ENCODE measurements at places on chromosomes 7 and 10. TPM values are rescaled to one million over a fixed set of nuclear protein-coding genes. Genes with fewer than 3 reads are reported as not detected.

GRCh38 chr10:21083861-21084260 lies 186.8 kb upstream of the NEBL start:
- H3K4me3 ChIP-seq: no peak overlapping the region
- no peaks in the 10 kb centered on the region for H3K36me3 ChIP-seq
- no peak overlapping the region for H3K27ac ChIP-seq
- H3K4me1 ChIP-seq: peaks cover 5% of the 10 kb centered on the region
- DNase-seq: no peak

DNA sequence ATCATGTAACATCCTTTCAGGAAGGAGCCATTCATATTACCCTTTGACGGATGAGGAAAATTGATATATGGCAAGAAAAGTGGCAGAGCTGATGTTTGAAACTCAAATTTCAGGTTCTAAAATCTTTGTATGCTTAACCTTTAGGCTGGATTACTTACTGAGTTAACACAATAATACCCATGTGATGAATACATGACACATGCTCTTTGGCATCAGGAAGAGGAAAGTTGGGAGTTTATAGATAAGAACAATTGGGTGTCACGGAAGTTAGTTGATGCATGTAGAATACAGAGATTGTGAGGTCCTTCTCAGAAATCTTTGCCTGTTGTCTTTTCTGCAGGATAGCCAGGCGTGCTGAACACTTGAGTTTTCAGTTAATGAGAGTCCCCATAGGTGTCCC lies 572.1 kb upstream of the POM121L12 start:
- H3K27ac ChIP-seq: no peak overlapping the region
- no peak overlapping the region for H3K4me3 ChIP-seq
- no peaks in the 10 kb centered on the region for H3K4me1 ChIP-seq
- H3K36me3 ChIP-seq: no peaks in the 10 kb centered on the region
- no peaks in the 10 kb centered on the region for H3K27me3 ChIP-seq

GRCh38 chr7:22939842-22940241 lies 74.1 kb downstream of the HYCC1 start:
- no peaks in the 10 kb centered on the region for H3K4me1 ChIP-seq
- H3K4me3 ChIP-seq: no peak overlapping the region
- H3K27me3 ChIP-seq: no peaks in the 10 kb centered on the region
- DNase-seq: no peak
- no peak overlapping the region for H3K27ac ChIP-seq

GRCh38 chr7:84336303-84336702 lies 141.7 kb upstream of the SEMA3A start:
- H3K4me3 ChIP-seq: no peak overlapping the region
- no peaks in the 10 kb centered on the region for H3K4me1 ChIP-seq
- no peak overlapping the region for H3K27ac ChIP-seq

GRCh38 chr10:128064970-128065580 lies 61.1 kb downstream of the MKI67 start:
- no peaks in the 10 kb centered on the region for H3K27me3 ChIP-seq
- H3K4me1 ChIP-seq: no peaks in the 10 kb centered on the region
- H3K4me3 ChIP-seq: no peak overlapping the region
- peaks cover 6% of the 10 kb centered on the region for H3K36me3 ChIP-seq

The LIPJ gene
- not detected for total RNA-seq

The ACTL6B gene
- total RNA-seq: not detected

The NRG3 gene
- 35.3 TPM for total RNA-seq

The TRIM56 gene
- 62.6 TPM for total RNA-seq

DNA sequence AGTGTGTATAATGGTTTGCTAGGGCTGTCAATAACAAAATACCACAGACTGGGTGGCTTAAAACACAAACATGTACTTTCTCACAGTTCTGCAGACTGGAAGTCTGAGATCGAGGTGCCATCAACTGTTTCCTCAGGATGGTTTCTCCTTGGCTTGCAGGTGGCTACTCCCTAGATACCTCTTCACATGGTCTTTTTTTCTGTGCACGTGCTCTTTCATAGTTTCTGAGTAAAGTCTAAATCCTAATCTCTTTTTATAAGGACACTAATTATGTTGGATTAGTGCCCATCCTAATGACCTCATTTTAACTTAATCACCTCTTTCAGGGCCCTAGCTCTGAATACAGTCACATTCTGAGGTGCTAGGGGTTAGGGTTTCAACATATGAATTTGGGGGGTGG lies 65.9 kb downstream of the AMPH start:
- H3K27me3 ChIP-seq: peaks cover 57% of the 10 kb centered on the region
- no peak for DNase-seq
- no peaks in the 10 kb centered on the region for H3K4me1 ChIP-seq
- no peak overlapping the region for H3K4me3 ChIP-seq
- no peaks in the 10 kb centered on the region for H3K36me3 ChIP-seq

DNA sequence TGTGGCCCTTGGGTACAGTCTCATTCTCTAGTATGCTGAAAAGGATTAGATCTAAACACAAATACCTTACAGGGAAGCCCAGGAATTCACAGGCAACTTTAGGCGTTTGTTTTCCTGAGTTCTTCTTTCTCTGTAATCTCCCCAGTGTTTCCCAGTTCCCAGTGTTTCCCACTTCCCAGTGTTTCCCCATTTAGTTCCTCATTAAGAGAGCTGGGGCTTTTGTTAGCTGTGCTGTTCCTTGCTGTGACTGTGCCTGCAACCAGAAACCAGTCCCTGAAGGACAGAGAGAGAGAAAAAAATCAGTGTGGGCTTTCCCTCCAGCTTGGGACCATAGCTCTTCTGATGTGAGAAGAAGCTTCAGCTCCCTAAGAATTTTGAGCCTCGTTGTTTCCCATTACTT lies 802.9 kb upstream of the COBL start:
- DNase-seq: no peak
- H3K27me3 ChIP-seq: no peaks in the 10 kb centered on the region
- no peaks in the 10 kb centered on the region for H3K36me3 ChIP-seq
- no peaks in the 10 kb centered on the region for H3K4me1 ChIP-seq
- no peak overlapping the region for H3K27ac ChIP-seq

The CXCL12 gene
- total RNA-seq: not detected

DNA sequence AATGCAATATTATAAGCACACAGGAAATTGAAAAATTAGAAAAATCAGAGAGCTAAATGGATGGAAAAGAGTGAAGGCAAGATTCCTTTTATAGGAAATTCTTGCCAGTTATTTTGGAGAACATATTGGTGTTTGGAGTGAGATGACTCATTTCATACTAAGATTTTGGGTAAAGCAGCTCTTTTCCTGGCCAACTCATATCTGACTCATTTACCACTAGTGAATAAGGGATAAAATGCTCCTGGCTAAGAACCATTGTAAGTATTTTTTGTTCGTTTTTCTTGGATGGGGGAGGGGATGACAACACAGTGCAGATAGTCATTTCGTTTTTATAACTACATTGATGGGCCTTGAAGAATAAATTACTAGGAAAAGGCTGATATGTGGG lies 139.3 kb downstream of the TWIST1 start:
- H3K27me3 ChIP-seq: no peaks in the 10 kb centered on the region
- no peak for DNase-seq
- no peak overlapping the region for H3K27ac ChIP-seq
- no peak overlapping the region for H3K4me3 ChIP-seq
- H3K36me3 ChIP-seq: no peaks in the 10 kb centered on the region

All from Calu3 (cell line).